GM23248 (cell line): ENCODE measurements at places on chromosomes 1 and 21. TPM values are rescaled to one million over a fixed set of nuclear protein-coding genes. Genes with fewer than 3 reads are reported as not detected.

STRIP1 gene
- polyA plus RNA-seq = 21.3 and 24.4 TPM in 2 replicates

SLAMF6 gene
- polyA plus RNA-seq = not detected in 2 replicates

TPM3 gene
- polyA plus RNA-seq = 557 and 570 TPM in 2 replicates

FCRL4 gene
- not detected in 2 replicates for polyA plus RNA-seq

HES4 gene
- polyA plus RNA-seq = 3.7 and 4.1 TPM in 2 replicates

OR2G6 gene
- not detected in 2 replicates for polyA plus RNA-seq

CELA3A gene
- polyA plus RNA-seq = not detected in 2 replicates

BGLAP gene
- 0.25 and 0.54 TPM in 2 replicates for polyA plus RNA-seq

HRNR gene
- polyA plus RNA-seq = 0.05 TPM in 1 of 2 replicates, not detected in the other

DNM3 gene
- polyA plus RNA-seq = 1.4 and 1.8 TPM in 2 replicates

RTCA gene
- polyA plus RNA-seq = 55.1 and 56.7 TPM in 2 replicates

SYNC gene
- 60.0 and 60.5 TPM in 2 replicates for polyA plus RNA-seq

CDCA8 gene
- polyA plus RNA-seq = 15.4 and 16.6 TPM in 2 replicates

DNA sequence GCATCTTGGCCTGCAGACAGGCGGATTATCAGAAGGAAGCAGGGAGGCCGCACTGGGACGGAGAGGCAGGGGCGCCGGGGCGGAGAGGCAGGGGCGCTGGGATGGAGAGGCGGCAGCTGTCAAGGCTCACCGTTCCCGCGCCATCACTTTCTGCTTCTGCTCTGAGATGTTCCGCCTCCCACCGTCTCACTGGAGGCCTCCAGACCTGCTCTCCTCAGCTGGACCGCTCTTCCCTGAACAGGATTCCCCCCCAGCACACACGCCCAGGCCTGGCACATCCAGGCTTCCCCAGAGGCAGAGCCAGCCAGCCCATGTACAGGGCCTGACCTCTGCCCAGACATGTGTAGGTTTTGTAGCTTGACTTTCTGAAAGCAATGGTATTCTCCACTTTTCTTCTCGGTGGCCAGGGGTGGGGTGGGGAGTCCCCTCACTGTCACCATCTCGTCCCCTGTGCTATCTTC lies 84.1 kb downstream of the RIPK4 start:
- DNase-seq = no peak

GRCh38 chr1:26044971-26045721 lies 772 bp downstream of the SLC30A2 start:
- no peak for DNase-seq

- peak; percentile 75 for DNase-seq
Observed at GRCh38 chr1:33710967-33711366, 152.9 kb upstream of the HMGB4 start.

GRCh38 chr1:190747704-190748103 lies 270.0 kb upstream of the BRINP3 start:
- no peak for DNase-seq

GRCh38 chr1:62306065-62306464 lies 13.2 kb downstream of the KANK4 start:
- DNase-seq = no peak

GRCh38 chr1:115447672-115448071 lies 109.6 kb upstream of the NGF start:
- no peak for DNase-seq

GRCh38 chr21:42392731-42393442 lies 3.0 kb downstream of the TMPRSS3 start:
- DNase-seq = no peak

- peak; percentile 84 for DNase-seq
Observed at GRCh38 chr1:233614173-233614742, 352 bp downstream of the KCNK1 start.

- DNase-seq = no peak
Observed at GRCh38 chr1:40241362-40241761, 6.4 kb upstream of the TMCO2 start.

DNA sequence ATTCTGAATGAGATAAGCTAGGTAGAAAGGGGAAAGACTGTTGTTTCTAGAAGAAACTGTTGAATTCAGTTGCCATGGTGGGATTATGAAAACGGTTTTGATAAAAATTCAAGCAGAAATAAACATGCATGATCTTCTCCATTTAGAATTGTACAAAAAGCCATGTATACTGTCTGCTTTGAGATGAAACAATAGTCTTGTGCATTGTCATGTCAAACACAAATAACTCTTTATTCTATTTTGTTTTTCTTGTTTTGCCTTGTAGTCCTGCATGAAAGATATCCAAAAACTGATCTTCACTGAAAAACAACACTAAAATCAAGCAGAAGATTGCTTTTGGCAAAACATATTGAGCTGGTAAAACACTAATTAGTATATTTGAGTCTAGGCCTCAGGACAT lies 659.9 kb downstream of the LTN1 start:
- no peak for DNase-seq

DNA sequence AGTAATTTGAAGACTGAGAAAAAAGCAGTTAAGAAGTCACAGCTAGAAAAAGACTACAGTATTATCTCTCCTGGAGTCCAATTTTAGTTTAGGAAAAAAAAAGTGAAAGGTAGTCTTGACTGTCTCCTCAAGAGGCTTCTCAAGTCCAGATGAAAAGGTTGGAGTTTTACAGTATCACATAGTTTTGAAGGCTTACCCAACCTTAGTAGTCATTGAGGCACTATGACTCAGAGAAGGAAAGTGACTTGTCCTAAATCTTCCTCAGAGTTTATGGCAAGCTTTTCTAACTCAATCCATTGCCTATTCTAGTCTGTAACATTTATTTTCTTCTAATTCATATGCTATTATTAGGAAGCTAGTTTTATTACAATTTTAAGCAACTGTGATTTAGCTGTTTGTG lies 174.9 kb downstream of the DPYD start:
- peak; percentile 72 for DNase-seq

GRCh38 chr1:87291107-87291506 lies 37.6 kb upstream of the LMO4 start:
- peak; percentile 60 for DNase-seq

- DNase-seq = no peak
Observed at GRCh38 chr21:20970691-20971090, 27.5 kb upstream of the NCAM2 start.

DNA sequence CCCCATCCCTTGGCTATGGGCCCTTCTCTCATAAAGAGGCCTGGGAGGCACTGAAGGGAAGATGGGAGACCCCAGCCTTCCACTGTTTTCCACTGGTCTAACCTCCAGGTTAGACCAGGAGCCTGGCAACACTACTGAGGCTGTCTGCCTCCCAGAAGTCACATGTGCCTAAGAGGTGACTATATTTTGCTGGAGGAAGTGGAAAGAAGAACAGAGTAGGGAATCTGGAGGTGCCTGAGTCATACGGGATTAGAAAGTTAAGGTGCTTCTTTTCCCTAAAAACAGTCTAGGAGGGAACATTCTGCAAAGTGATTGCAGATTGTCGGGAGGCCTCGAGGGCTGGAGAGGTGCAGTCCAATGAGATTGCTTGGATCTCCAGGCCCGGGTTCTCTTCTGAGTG lies 4.6 kb downstream of the NFASC start:
- no peak for DNase-seq

DNA sequence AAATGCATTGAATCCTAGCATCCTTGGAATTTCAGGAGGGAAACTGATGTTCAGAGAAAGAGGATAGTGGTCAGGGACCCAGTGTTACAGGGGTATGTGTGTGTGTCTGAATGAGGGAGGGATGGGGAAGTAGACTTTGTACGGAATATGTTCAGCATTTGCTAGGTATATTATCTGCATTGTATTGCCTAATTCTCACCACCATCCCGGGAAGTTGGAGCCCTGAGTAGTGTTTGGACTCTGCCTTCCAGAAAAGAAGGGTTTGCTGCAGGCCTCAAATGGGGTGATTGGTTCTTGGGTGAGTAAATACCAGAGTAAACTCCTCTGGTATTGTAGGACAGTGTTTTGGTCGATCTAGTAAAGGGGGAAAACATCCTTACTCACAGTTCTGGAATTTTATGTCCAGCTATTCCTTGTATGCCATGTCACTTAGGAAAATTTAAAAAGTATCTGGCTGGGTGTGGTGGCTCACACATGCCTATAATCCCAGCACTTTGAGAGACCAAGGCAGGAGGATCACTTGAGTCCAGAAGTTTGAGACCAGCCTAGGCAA lies 7.1 kb upstream of the ZNF496 start:
- peak; percentile 46 for DNase-seq

DNA sequence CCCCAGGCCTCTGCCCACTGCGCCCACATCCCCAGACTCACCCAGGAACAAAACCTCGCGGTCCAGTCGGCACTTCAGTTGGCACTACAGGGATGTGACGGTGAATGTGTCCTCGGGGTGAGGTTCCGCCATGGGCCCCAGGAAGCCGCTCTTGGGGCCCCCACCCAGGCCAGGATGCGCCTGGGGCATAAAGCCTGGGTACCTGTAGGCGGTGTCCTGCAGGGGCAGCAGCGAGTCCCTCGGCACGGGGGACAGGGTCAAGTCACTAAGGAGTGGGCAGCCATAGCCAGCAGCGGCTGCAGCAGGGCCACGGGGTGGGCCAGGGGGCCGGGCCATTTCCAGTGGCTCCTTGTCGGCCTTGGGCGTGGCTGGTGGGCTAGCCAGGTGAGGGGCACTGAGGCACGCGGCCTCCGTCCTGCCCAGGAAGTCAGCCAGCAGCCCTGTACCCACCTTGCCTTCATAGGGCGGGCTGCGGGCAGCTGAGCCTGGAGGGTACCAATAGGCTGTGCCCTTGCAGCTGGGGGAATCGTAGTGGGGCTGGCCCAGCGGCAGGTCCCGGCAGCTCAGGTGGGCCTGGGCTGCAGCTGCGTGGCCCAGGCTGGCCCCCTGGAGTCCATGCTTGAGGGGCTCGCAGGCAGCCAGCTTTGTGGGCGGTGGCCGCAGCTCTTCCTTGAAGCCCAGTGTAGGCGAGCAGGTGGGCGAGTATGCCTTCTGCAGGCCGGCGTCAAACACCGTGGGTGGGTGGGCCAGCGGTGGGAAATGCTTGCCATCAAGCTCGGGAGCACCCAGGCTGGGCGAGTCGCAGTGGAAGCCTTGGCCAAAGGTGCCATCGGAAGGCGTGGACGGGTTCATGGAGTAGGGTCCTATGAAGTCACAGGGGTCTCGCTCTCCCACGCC lies 56.5 kb downstream of the AHDC1 start:
- DNase-seq = no peak

- no peak for DNase-seq
Observed at GRCh38 chr1:180435566-180435965, 66.8 kb downstream of the ACBD6 start.

DNA sequence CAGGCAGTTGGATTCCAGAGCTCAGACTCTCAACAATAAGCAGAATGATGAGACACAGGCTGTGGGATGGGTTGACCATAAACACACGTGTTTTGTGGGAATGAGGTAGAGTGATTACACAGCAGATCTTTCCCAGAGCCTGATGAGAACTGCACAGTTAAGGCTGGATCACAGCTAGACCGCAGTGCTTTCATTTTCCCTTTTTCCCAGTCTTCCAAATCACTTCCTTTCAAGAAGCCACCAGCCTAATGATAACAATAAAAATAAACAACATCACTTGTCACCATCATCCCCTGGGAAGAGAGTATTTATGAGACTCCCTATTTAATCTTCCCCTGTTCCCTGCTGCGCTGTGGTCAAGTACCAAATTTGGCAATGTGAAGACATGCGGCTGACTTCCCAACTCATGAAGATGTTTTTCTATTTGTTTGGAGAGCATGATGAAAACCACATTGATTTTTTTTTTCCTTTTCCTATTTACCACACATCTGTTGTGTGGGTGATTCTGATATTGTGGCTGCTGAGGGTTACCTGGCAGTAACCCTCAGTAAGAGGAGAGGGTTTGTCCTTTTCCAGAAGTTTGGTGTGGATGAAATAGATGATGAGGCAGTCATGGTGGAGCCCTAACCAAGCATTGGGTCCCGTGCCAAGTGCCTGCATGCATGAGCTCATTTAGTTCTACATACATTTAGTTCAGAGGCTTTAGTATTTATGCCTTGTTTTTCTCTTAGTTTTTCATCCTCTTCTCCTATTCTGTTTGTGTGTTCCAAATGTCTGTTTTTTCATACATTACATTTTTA lies 248.9 kb upstream of the HOOK1 start:
- DNase-seq = peak; percentile 93

- peak; percentile 56 for DNase-seq
Observed at GRCh38 chr21:35616090-35616489, 444.2 kb downstream of the SETD4 start.

- peak; percentile 82 for DNase-seq
Observed at GRCh38 chr1:228088586-228089498, 6.3 kb downstream of the ARF1 start.

DNA sequence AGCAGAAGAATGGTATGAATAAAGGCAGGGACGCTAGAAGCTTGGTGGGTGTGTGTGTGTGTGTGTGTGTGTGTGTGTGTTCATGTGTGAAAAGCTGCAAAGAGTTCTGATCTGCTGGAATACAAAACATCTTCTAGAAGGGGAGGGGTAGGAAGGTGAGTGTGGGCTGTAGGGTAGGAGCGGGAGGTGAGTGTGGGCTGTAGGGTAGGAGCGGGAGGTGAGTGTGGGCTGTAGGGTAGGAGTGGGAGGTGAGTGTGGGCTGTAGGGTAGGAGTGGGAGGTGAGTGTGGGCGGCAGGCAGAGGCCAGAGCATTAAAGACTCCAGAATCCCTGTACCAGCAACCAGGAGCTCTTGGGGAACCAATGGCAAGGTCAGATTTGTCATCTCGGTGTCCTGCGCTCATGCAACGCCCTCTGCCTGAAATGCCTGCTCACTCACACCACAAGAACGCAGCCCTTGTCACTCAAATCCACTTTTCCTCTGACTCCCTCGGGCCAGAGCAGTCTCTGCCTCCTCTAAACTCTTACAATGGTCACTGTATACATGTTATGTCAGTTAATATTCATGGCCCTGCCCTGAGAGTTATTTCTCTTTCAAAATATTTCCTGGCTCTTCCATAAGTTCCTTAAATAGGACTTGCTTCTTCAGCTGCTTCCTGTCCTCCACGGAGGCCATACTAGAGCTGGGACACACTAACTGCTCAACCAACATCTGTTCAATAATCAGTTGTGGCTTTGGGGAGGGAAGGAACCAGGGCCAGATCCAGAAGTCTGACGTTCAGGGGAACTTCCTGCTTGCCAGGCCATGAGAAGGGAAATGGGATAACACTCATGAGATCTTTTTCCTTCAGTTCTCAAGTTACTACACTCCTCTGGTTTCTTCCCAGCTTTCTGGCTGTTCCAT lies 53.6 kb upstream of the ZNF644 start:
- DNase-seq = no peak

DNA sequence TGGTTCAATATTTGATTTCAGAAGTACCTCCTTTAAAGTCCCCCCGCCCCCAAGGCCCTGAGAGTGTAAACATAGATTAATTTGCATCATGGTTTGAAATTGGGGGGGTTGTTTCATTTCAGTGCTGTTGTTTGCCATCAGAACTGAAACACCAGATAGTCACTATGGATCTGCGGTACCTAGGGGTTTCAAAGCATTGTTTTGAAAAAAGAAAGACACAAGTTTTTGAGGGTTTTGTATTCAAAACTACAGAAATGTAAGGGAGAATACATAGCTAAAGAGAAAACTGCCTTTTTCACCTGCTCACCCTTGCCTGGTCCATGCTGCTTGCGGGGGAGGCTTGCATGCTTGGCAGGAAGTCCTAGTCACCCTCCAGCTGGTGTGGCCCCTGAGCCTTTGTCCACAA lies 59.3 kb downstream of the ACP6 start:
- DNase-seq = no peak

- peak; percentile 86 for DNase-seq
Observed at GRCh38 chr1:150543500-150544143, 5.6 kb upstream of the ADAMTSL4 start.

GRCh38 chr1:19429611-19430010 lies 55.7 kb downstream of the CAPZB start:
- peak; percentile 45 for DNase-seq
